ENCODE measurements at places on chromosomes 11 and 22.

- DNase-seq = no peak
These were observed 4.7 kb downstream of the TBC1D10C start for GRCh38 chr11:67408437-67409200.

DNA sequence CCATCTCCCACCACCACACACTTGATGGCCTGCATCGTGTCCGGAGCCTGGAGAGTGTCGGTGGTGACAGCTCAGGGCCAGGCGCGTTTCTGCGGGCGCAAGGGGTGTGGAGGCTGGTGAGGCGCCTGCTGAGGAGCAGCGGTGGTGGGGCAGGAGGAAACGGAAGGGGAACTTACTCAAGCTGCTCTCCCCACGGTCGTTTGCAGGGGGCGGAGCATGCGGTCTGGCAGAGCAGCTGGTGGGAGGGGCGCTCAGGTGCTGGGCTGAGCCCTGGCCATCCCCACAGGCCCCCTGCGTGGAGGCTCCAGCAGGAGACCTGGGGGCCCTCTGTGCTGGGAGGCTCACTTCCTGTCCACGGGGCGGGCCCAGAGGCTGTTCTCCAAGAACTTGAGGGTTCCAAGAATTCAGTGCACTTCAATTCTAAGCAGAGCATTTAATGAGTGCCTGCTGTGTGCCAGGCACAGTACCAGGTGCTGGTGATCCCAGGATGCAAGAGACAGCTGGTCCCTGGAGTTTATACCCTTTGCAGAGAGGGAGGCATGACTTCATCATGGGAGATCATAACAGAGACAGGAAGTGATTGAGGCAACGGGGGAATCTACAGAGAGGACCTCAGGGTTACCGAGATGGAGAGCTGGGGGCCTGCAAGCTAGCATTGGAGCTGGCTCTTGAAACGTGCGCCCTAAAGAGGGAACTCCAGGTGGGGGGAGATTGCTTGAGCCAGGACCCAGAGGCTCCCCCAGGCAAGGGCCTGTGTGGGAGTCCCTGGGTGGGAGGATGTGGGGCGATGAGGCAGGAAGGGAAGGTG lies at the start of gene RAC2:
Gene RAC2 (minus strand): TSS at position 156 of the 808 bp plus-strand sequence. CDS start 121 bp downstream, at position 35.
- no peak for DNase-seq

DNA sequence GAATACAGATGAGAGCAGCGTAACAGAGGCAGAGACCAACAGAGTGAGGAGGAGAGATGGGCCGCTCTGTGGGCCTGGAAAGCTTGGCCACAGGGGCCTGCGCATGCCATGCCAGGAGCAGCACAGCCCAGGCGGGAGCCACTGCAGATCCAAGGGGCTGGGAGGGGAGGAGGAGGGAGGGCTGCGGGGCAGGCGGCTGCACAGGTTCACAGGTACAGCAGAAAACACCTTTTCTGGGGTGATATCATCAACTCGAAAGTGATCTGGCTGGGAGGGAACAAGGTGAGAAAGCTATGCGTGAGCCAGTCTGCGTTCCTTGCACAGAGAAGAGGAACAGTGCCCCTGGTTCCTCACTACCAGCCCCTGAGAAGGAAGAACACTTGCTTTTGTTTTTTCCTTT lies 14.8 kb downstream of the VPS37C start:
- DNase-seq = no peak

DNA sequence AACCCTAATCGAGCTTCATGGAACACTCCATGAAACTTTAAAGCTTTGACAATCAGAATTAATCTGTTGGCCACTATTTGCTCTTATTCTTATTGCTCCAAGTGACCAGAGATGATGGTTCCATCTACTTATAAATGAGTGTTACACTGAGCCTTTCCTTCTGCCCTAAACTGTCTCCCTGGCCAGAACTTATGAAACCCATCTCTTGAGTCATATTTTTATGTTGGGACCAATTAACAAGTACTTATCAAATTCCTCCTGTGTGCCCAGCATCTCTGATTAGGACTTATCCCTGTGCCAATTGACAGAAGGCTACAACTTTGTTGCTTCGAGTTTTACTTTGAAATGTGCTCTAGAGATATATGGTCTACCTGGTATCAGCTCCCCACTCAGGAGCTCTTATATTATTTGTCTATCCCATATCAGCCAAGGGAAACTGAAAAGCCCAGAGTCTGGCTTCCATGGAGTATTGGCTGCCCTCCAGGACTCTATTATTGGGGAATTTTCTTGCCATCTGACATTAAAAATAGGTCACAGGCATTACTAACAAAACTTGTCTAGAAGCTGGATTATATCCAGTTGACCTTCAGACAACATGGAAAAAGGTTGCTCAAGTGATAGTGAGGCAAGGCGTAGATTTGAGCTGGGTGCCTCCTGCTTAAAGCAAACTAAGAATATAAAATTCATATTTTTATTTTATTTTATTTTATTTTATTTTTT lies 8.8 kb downstream of the KREMEN1 start:
- DNase-seq = no peak

DNA sequence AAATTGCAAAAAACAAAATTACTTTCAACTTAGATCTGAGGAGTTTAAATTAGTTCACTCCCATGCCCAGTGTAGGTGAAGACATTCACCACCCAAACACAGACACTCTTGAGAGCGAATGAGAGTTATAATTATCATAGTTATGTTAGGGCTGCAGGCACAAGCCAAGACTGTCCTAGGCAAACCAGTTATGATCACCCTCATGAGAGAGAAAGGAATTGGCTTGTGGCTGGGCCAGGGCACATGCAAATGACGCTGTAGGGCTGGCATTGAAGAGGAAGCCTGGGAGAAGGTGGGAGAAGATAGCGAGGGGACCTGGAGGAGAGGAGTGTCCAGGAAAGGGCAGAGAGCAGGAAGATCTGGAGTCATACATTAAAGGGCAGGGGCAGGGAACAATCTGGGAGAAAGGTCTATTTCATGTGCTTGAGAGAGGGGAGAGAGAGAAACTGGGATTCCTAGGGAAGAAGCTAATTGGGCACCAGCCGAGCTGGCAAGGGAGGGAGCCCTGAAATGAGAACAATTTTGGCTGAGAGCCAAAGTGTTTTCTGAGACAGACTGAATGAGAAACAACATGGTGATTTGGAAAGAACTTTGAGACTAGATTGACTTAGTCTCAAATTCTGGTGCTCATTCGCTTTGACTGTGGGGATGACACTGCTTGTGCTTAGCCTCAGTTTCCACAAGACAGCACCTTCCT lies 279.9 kb downstream of the KIRREL3 start:
- no peak for DNase-seq

- DNase-seq = no peak
These were observed 41.9 kb upstream of the MN1 start for GRCh38 chr22:27843441-27843840.

DNA sequence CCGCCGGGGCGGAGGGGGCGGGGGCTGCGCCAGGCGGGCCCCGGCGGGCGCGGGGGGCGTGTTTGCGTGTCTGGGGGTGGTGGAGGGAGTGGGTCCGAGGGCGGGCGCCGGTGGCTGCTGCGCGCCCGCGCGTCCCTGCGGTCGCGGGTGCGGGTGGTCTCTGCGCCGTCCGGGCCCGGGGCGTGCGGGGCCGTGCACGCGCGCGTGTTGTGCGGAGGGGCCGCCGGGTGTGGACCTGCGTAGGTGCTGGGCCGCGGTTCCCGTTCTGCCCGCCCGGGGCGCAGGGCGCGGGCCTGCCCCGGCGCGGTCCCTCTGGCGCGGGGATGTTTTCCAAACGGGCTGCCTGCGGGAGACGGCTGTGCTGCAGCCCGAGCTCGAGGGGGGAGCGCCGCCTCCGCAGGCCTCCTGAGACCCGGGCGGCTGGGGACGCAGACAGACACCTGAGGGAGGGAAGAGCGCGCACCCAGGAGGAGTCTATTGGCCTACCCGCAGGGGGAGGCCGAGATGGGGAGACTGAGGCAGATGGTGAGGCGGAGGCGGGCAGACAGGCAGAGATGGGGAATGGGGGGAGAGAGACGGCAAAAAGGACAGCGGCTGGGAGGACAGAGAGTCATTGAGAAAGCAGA lies 442 bp downstream of the PELI3 start:
- no peak for DNase-seq

DNA sequence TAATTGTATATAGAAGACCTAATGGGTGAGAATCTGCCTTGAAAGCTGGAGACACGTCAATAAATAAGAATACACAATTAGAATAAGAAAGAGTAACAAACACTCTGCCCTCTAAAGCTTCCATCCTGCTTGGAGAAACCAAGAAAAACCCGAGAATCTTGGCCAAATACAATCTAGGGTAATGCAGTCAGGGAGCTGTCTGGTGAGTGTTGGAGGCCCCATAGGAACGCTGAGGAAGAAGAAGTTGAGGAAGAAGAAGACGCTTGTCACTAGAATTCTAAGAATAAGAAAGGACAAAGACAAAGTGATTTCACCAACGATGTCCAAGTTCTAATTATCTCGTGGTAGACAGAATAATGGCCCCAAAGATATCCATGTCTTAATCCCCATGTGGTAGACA lies 4485.9 kb upstream of the OR11H1 start:
- DNase-seq = no peak

DNA sequence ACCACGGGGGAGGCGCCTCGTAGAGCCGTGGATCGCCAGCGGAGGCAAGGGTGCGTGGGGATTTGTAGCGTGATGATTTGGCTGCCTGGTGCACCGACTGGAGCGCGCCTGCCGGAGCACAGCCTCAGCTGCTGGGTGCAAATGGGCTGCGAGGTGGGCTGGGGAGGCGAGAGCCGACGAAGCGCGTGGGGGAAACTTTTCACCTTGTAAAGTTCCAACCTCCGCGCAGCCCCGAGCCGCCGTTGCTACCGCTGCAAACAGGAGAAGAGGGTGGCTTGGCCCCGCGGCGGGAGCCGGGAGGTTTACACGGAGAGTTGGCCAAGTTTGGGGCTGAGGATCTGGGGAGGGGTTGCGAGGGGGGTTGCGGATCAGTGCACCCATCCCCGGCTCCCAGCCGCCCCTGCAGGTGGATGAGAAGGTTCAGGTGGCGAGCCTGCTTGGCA lies 528 bp downstream of the FAT3 start:
- no peak for DNase-seq

- DNase-seq = no peak
These were observed 884.8 kb downstream of the METTL15 start for GRCh38 chr11:28992996-28993395.

DNA sequence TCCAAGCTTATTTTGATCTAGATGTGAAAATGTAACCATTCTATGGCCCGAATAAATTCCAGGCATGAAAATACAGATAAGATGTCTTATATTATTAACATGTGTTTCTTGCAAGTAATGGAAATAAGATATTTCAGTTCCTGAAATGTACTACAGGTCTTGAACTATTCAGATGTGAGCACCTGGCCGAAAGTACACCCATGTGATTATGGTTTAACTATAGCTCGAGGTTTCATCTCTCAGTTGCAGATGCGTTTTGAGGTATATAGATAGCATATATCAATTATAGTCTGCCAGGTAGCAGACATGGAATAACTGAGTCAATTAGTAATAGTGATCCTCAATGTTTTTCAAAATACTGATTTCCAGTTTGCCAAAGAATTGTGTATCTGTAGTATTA lies 68.3 kb downstream of the DDIAS start:
- no peak for DNase-seq

- DNase-seq = no peak
These were observed 37.1 kb upstream of the TLCD5 start for GRCh38 chr11:120288021-120288420.

GRCh38 chr11:26587073-26587472 lies 15.0 kb upstream of the MUC15 start:
- DNase-seq = no peak

- no peak for DNase-seq
These were observed 616.6 kb downstream of the LRRC4C start for GRCh38 chr11:40842750-40843339.

DNA sequence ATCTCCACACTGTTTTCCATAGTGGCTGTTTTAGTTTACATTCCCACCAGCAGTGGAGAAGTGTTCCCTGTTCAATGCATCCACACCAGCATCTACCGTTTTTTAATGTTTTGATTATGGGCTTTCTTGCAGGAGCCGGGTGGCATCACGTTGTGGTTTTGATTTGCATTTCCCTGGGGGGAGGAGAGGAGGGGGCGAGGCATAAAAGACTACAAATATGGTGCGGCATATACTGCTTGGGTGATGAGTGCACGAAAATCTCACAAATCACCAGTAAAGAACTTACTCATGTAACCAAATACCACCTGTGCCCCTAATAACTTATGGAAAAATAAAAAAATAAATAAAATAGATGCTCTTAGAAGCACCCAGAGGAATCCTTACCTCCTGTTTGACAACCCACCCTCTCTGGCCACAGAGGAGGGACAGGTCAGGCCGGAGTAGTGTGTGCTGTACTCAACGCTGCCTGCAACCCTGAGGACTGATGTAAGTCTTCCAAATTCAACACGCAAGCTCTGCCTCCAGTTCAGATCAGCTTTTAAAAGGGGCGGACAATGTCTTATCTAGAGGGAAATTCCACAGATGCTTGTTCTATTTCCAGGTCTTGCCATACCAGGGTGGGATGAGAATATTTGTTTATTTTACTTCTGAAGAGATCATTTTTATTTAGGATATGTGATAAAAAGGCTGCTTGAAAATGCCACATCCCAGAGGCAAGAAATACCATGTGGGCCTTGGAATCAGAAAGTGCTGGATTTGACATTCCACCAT lies 329.6 kb upstream of the B3GAT1 start:
- no peak for DNase-seq

- no peak for DNase-seq
These were observed 1984.1 kb upstream of the RAG2 start for GRCh38 chr11:38582151-38582550.

GRCh38 chr11:102269927-102270326 lies 47.4 kb upstream of the BIRC3 start:
- DNase-seq = no peak

DNA sequence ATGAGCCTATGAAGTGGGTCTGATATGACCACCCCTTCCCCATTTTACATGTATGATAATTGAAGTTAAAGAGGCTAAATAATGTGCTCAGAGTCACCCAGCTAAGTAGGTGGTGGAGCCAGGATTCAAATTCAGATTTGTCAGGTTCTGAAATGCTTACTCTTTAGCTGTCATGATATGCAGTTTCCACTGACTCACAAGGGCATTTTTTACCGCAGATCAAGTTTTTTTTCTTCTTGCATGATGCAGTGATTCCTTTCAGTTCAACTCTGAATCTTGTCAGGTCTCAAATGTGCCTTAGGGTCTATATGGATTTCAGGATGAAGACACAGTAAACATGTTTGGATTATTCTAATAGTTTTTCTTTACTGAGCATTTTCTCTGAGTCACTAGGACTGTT lies 12.6 kb upstream of the TRIM44 start:
- DNase-seq = peak; percentile 8

- no peak for DNase-seq
These were observed 2.1 kb downstream of the ADA2 start for GRCh38 chr22:17217179-17217578.

DNA sequence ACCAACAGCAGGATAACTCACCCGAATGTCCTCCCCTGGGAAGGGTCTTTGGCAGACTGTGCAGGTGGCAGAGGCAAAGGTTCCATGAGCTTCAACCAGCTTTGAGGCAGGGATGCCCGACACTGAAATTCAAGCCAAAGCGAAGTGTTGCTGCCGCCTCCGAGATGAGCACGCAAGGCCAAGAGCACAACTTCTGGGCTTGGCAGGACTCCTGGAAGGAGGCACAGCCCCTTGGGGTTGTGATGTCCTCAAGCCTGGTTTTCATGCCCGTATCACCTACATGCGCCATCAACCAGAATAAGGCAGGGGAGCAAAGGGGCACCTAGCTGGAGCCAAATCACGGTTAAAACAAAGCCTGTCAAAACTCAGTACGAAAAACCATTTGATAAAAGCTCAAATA lies 5.7 kb downstream of the SIRT3 start:
- no peak for DNase-seq

GRCh38 chr22:45150139-45150538 lies 13.6 kb upstream of the NUP50 start:
- peak; percentile 43 for DNase-seq

Measured in fibroblast of gingiva (primary cell).